ENCODE measurements at places on chromosomes 12 and 14. TPM values are rescaled to one million over a fixed set of nuclear protein-coding genes. Genes with fewer than 3 reads are reported as not detected.

DNA sequence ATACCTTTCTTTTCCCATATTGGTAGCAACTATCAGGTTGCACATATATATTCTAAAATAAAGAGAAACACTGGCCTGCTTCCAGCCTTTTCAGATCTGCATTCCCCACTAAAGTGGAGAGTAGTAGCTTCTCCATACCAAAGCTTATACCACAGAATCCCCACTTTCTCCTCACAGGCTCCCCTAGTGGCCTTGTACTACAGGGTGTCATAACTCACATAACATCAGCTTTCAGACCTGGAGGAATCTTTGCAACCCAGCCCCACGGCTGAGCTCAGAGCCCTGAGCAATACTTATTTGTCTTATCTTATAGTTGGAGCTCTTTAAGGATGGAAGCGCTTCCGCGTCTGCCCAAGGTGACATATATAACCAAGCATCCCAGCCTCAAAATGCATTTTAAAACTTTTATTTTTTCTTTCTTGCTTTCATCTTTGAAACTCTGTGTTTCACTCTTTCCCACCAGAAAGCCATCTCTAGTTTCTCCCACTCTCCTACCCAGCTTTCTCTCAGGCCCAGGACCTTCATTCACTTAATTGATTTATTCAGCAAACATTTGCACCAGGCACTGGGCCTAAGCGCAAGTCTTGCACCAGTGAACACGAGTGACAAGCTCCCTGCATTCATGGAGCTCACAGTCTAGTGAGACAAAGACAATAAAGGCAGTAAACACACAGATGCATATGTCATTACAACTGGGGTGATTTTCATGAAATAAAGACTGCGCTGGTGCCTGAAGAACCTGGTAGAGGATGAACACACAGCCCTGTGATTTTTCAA, 254.7 kb downstream of the IPO8 start:
- peak; percentile 11 for DNase-seq

GRCh38 chr14:59236195-59236594, 47.7 kb downstream of the DAAM1 start:
- DNase-seq = no peak

DNA sequence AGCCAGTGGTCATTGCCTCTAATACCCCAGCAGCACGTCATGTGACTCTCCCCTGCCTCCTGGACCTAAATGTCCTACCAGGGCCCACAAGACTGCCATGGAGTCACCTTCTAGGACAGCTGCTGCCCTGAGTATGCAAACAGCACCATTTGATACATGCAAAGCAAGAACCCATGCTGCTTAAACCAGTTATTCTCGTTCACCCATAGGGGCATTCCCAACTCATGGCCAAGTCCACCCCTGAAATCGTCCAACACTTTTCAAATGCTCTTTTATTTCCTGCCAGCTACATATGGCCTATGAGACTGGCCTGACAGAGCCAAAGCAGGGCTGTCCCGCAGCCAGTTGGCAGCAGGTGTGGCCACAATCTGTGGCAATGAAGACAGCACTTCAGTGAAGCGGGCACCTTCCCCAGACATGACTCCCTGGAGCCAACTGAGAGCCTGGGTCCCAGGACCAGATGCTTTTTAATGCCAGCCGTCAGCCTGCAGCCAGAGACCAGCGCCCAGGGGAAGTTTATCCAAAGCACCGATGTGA, 99.9 kb downstream of the BCAT1 start:
- peak; percentile 71 for DNase-seq

- DNase-seq = peak; percentile 66
These were observed 44.8 kb downstream of the FOXN4 start for GRCh38 chr12:109264095-109264942.

- DNase-seq = peak; percentile 11
These were observed 417 bp downstream of the GLS2 start for GRCh38 chr12:56487448-56488040.

- no peak for DNase-seq
These were observed 116.8 kb upstream of the PRICKLE1 start for GRCh38 chr12:42706321-42706720.

- DNase-seq = no peak
These were observed 19.6 kb upstream of the PPP1R13B start for GRCh38 chr14:103867020-103867419.

DNA sequence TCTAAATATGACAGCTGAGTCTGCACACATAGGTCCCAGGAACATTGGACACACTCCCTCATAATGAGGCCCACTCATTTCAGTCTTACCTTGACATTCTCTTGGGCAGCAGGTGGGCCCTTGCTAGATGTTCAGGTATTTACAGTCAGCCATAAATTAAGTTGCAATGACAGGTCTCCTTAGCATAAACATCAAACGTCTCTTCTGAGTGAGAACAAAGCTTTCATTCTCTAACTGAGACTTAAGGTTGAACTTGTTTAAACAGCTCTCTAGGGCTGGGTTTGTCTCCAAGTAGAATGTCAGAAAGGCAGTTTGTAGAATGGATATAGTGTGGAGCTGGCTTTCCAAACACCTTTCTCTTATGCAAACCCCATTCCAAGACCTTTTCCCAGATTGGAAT, 10.3 kb downstream of the ACVR1B start:
- no peak for DNase-seq

GRCh38 chr12:11133162-11133561, 1.3 kb downstream of the TAS2R30 start:
- no peak for DNase-seq

- DNase-seq = no peak
These were observed 12.6 kb upstream of the WNT5B start for GRCh38 chr12:1616233-1617066.

DNA sequence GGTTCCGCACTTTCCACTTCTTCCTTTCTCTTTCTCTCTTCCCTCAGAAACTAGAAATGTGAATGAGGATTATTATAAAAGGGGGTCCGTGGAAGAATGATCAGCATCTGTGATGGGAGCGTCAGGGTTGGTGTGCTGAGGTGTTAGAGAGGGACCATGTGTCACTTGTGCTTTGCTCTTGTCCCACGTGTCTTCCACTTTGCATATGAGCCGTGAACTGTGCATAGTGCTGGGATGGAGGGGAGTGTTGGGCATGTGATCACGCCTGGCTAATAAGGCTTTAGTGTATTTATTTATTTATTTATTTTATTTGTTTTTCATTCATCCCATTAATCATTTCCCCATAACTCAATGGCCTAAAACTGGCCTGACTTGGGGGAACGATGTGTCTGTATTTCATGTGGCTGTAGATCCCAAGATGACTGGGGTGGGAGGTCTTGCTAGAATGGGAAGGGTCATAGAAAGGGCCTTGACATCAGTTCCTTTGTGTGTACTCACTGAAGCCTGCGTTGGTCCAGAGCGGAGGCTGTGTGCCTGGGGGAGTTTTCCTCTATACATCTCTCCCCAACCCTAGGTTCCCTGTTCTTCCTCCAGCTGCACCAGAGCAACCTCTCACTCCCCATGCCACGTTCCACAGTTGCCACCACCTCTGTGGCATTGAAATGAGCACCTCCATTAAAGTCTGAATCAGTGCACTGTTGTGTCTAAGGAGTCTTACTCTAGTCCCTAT, 4.6 kb upstream of the ATN1 start:
- DNase-seq = no peak

DNA sequence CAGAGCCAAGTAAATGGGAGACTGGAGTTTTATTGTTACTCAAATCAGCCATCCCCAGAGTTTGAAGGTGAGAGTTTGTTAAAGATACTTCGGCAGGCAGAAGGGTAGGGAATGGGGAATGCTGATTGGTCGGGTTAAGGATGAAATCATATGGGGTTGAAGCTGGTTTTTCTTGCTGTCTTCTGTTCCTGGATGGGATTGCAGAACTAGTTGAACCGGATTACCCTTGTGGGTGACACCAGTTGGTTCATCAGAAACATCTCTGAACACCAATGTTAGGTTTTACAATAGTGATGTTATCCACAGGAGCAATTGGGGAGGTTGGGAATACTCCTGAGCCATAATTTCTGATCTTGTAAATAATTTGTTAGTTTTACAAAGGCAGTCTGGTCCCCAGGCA, 18.7 kb upstream of the SMCO2 start:
- DNase-seq = no peak

DNA sequence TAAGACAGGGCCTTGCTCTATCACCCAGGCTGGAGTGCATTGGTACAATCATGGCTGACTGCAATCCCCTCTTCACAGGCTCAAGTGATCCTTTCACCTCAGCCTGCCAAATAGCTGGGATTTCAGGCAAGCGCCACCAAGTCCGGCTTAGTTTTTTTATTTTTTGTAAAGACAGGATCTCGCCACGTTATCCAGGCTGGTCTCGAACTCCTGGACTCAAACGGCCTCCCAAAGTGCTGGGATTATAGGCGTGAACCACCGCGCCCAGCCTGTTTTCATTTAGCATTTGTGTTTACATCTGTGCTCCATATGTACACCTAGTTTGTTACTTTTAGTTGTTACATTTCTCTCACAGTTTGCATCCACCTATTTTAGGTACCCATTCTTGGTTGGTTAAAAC, 32.5 kb upstream of the LIMA1 start:
- no peak for DNase-seq

DNA sequence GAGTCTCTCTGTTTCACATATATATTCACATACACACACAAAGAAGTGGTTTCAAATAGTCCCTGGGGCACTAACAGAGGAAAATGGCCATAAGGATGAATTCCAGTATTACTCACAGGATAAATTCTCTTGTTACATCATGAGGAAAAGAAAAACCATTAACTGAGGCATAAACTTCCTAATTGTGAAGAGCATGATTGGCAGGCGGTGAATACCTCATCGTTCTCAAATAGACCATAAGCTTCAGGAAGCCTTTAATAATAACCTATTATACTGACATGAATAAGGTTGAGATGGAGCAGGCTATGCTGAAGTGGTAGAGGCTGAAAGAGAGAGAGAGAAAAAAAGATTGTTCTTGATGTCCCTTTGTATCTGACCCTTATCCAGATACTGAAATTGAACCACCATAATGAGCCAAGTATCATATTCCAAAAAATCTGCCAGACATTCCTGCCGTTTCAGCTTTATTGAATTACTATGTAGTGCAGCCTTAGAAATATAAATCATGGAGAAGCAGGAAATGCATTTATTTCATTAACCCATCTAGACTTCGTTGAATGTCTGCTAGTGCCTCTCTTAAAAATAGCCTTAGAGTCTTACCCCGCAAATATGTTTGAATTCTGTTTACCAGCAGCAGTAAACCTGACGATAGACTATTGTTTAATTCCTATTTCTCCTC, 86.8 kb downstream of the NUAK1 start:
- no peak for DNase-seq

- no peak for DNase-seq
These were observed 256.8 kb upstream of the FLRT2 start for GRCh38 chr14:85273099-85273677.

GRCh38 chr12:124094188-124094587, 121.2 kb downstream of the ZNF664 start:
- DNase-seq = no peak

DNA sequence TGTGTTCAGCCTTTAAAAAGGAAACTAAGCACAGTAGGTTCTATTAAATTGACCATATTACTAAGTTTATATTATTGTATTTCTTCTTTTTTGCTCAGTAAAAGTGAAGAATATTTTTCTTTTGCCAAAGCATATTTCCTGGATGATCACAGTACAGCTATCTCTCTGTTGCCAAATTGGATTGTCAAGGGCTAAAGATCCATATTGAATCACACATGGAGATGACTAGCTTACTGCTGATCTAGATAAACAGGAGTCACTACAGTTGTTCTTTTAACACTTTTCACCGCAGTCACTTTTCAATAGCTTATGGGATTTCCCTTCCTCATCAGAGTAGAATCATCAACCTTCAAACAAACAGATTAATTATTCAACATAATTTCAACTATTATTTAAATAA, 78.6 kb downstream of the LRRC9 start:
- no peak for DNase-seq

DNA sequence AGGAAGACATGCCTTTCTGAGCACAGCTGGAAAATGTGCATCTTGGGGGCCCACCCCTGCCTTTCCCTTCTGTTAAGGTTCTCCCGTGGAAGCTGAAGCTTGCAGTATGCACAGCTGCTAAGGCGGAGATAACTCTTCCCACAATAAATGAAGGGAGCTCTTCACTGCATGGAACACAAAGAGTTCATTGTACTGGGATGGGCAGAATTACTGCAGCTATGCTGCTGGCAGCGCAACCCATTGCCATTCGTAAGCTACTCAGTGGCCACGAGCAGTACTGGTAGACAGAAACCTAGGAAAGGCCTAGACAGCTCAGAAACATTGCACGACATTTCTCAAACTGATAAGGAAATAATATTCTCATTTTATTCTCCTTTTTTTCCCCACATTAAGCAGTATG, 310.2 kb downstream of the MDGA2 start:
- DNase-seq = no peak

GRCh38 chr14:74882103-74882920, 596 bp downstream of the DLST start:
- peak; percentile 39 for DNase-seq

GRCh38 chr12:68086019-68086603, 73.4 kb downstream of the IFNG start:
- no peak for DNase-seq

The BATF gene
- total RNA-seq = not detected

The GPR65 gene
- not detected for total RNA-seq

The SMOC1 gene
- 9.7 TPM for total RNA-seq

Data from MG63 (cell line).